ENCODE measurements at places on chromosomes 5 and 9.

DNA sequence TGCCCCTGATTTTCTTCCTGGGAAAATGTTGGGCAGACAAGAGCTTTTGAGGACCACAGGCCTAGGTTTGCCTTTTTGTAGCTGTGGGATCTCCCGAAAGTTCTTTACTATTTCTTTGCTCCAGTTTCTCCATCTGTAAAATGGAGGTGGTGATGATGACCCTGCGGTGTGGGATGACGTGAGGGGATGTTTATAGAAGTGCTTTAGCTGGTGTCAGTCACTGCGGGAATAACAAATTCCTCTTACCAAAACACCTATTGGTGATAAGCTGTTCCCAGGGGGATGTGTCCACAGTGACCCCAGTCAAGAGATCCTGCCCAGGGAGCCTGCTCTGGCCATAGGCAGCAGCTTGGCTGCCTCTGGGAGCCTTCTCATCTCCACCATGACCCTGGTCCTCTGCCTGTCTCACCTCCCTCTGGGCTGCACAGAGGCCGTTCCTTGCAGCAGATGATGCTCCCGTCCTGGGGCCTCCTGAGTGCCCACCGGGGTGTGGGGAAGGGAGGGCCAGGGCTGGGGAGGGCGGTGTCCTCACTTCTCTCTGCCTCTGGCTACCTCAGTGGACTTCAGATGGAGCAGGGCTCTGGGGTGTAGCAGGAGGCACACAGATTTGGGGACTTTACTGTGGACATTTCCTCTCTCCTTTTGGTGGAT is 77.2 kb downstream of the COL15A1 start:
- no peaks in the 10 kb centered on the region for H3K27me3 ChIP-seq
- no peaks in the 10 kb centered on the region for H3K4me1 ChIP-seq
- no peaks in the 10 kb centered on the region for H3K36me3 ChIP-seq
- H3K4me3 ChIP-seq, result no peak overlapping the region
- no peak for DNase-seq
- no peak overlapping the region for H3K27ac ChIP-seq

- H3K27ac ChIP-seq, result no peak overlapping the region
- no peak overlapping the region for H3K4me3 ChIP-seq
Measured at GRCh38 chr5:123671042-123671441, 159.1 kb downstream of the CSNK1G3 start.

- H3K36me3 ChIP-seq, result no peaks in the 10 kb centered on the region
- H3K27ac ChIP-seq, result no peak overlapping the region
- no peaks in the 10 kb centered on the region for H3K4me1 ChIP-seq
- DNase-seq, result no peak
Measured at GRCh38 chr5:10140195-10140973, 109.3 kb downstream of the ATPSCKMT start.

DNA sequence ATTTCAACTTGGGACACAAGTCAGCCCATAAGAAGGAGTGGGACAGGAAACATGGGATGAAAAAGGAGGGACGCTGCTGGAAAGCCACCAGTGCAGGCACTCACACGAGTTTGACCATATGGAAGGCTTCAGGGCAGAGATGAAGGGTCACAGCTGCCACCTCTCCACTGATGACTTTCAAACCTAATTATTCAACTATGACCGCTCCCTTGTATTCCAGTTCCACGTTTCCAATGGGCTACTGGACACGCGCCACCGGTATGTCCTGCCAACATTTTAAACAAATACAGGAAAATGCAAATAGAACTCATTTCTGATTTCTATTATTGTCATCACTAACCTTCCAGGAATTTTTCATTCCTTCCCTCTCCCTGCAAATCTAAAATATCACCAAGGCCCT is 134.7 kb downstream of the SLC1A3 start:
- no peak overlapping the region for H3K27ac ChIP-seq
- DNase-seq, result no peak
- peaks cover 9% of the 10 kb centered on the region for H3K4me1 ChIP-seq
- no peaks in the 10 kb centered on the region for H3K36me3 ChIP-seq

DNA sequence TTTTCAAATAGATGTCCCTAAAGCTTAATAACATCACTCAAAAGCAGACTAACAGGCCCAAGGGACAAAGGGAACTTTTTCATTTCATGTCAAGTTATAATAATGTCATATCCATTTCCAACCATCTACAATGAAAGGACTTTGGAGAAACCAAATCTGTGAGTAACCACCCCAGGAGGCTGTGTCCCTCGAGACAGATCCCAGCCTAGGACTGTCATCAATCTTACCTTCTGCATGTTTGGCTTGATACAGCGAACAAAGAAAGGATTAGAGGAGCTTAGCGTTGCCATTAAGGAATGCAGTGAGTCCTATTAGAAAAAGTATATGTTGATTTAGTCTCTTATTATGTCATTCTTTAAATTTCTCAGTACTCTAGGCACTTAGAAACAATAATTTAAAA is 137.8 kb upstream of the RETREG1 start:
- no peaks in the 10 kb centered on the region for H3K27me3 ChIP-seq
- H3K27ac ChIP-seq, result no peak overlapping the region
- no peak for DNase-seq
- H3K36me3 ChIP-seq, result peaks cover 32% of the 10 kb centered on the region

DNA sequence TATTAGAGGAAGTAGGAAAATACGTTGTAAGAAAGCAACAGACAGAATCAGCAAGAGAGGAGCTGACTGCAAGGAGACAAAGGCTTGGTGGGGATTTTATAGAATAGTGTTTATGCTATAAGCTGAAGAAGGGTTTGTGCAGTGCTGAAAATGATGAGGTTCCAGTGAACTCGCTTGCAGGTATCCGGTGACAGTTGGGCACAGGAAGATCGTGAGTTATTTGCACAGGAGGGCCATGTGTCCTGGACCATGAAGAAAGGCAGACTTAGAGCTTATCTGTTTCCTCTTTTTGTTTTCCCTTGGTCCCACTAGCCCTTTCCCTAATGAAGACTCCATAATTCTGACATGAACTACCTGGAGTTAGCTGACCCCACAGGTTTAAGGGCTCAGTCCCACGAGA is 61.4 kb downstream of the NXNL2 start:
- no peaks in the 10 kb centered on the region for H3K36me3 ChIP-seq
- no peaks in the 10 kb centered on the region for H3K4me1 ChIP-seq
- H3K27ac ChIP-seq, result no peak overlapping the region
- no peak for DNase-seq
- H3K27me3 ChIP-seq, result no peaks in the 10 kb centered on the region

DNA sequence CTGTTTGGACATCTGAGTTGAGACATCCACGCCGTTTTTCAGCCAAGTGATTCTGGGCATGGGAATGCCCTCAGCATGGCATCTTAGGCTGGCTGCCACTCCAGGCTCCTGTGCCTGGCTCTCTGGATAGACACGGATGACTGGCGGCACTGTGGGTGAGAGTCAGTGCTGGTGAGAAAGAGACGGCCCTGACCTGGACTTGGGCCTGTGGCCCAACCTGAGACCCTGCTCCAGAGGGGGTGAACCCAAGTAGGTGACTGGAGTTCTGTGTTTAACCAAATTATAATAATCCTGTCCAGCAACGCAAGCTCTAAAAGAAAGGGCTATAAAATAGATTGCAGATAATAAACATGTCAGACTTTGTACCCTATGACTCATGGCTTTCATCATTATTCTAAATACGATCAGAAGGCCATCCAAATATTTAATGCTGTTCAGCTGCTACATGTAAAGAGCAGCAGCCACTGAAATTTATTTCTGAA is 173.9 kb downstream of the HSPA4 start:
- no peaks in the 10 kb centered on the region for H3K4me1 ChIP-seq
- no peaks in the 10 kb centered on the region for H3K27me3 ChIP-seq
- no peak overlapping the region for H3K27ac ChIP-seq
- no peak overlapping the region for H3K4me3 ChIP-seq

All from Peyer's patch (tissue), 4 donors.